ENCODE measurements at places on chromosomes 7 and 10. TPM values are rescaled to one million over a fixed set of nuclear protein-coding genes. Genes with fewer than 3 reads are reported as not detected.
A peak's percentile ranks its signal among the peaks of the same experiment; 100 is the strongest.

- DNase-seq = no peak
Measured at GRCh38 chr7:41416208-41416595, 286.7 kb downstream of the INHBA start.

- DNase-seq = no peak
Measured at GRCh38 chr7:27143950-27144780, 684 bp upstream of the HOXA5 start.

- DNase-seq = no peak
Measured at GRCh38 chr7:76359978-76360638, 1.3 kb upstream of the YWHAG start.

DNA sequence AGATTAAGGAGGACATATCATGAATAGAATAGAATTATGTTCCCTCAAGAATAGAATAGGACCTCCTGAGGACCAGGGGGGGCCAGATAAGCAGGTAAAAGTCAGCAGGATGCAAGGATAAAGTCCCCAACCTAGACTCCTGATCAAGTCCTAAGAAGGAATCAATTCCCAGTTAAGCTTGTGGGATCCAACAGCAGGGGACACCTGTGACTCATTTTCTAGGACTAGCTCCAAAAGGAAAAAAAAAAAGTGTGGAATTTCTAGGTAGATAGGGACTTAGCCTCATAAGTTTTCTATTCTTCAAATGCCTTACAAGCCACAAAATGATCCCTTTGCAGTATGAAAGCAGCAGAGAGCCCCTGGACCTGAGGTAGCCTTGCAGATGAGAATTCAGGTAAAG is 336.2 kb downstream of the WDR11 start:
- DNase-seq = no peak

- peak; percentile 30 for DNase-seq
Measured at GRCh38 chr7:151168003-151168786, 701 bp upstream of the GBX1 start.

DNA sequence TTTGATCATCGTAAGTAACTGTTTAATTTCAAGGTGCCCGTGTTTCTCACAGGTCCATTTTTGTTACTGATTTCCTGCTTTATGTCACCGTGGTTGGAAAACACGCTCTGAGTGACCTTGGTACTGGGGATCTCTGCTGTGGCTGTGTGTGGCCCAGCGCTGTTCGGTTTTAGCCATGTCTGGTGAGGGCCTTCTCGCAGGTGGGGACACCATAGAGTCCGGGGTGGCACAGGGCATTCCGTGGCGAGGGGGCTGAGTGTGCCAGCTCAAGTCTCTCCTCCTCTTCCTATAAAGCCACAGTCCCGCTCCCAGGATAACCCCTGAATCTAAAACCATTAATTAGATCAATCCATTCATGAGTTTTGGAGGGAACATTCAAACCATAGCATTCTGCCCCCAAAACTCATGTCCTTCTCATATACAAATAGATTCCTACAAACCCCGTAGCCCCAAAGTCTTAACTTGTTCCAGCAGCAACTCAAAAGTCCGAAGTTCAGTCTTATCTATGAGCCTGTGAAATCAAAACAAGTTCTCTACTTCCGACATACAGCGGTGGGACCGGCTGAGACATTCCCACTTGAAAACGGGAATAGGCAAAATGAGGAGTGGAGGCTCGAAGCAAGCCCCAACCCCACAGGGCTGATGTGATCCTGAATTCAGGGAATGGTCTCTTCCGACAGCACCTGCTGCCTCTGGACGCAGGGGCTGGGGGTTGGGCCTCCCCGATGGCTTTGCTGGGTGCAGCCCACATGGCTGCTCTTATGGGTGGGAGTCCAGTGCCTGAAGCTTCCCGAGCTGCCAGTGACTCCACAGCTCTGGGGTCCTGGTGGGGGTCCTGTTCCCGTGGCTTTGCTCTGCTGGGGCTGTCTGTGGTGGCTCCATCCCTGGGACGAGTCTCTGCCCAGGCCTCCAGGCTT is 55.0 kb upstream of the NKX6-2 start:
- DNase-seq = no peak

GRCh38 chr7:29508608-29509007 is 55.0 kb upstream of the PRR15 start:
- DNase-seq = no peak

DNA sequence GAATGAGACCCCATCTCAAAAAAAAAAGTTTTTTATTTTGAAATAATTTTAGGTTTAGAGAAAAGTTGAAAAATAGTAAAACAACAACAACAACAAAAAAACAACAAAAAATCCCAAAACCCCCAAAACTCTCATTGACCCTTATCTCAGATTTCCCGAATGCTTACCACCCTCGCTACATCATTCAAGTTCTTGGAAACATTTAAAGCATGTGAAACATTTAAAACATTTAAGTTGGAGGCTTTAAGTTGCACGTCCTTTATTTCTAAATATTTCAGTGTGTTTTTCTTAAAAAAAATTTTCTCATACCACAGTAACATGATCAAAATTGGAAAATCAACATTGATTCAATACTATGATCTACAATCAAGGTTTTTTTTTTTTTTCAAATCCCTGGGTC is 382 bp upstream of the ARMS2 start:
- DNase-seq = no peak

DNA sequence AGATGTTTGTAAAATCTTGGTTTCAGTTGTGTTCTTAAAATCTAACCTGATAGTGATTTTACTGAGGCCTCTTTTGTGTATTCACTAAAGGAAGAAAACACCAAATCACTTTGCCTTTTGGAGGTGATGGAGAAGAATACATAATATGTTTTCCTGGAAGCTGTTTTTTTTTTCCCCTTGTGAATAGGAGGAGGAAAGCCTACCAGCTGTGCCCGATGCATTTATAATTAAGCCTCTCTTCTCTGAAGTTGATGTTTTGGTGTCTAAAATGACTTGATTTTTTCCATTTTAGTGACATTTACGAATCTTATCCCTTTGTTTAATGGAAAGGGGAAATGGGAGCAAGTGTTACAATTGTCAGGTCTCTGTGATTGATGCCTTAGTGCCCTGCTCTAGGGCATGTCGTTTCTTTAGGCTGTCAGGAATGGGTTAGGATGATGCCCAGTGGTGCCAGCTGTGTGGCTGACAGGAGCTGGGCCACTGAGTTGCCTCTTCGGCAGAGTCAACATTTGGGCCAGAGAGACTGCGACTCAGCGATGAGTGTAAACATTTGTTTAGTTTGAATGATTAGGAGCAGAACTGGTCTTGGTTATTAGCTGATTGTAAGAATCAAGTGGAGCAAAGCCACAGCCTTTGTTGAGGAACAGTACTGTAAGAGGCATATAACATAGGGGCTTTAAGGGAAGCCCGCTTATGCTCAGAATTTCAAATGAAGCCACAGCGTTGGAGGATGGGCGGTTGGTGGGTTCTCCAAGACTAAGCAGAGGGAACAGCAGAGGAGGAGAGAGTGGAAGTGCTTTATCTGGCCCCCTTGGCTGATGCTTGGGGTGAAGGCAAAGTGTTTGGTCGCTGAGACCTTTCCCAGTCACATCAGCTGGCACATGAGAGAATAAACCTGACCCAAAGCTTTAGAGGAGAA is 81.6 kb downstream of the CDK14 start:
- DNase-seq = no peak

DNA sequence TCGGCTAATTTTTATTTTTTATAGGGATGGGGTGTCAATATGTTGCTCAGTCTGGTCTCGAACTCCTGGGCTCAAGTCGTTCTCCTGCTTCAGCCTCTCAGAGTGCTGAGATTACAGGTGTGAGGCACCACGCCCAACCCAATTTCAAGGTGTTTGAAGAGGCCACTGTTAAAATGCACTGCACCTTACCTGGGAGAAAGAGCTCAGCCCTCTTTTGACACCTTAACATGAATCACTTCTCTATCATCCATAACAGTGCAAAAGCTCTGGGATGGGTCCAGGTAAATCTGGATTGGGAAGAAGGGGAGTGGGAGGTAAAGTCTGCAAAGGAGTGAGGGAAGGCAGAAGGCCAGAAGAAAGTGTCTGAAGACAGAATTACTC is 557 bp upstream of the ZNF282 start:
- no peak for DNase-seq

GRCh38 chr10:29663718-29664117 is 28.9 kb upstream of the SVIL start:
- DNase-seq = no peak

DNA sequence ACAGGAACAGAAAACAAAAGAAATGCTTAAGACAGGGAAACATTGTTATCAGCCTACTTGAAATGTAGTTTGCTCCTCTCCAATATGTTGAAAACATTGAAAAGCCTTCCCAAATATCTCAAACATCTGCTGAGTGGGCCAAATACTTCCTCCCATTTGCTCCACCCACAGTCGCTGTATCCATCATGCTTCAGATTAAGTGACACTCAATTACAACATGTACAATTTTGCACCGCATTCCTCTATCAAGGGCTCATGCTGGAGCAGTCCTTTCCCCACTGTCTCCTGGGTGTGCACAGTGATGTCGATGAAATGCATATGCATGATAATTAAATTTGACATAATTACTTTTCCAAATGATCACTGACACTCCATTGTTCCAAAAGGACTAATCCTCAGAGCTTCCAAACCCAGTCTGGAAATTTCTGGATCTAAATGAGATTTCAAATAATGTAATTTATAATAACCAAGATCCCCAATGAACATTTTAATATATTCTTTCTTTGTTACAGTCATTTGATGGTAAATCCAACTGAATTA is 604.6 kb downstream of the GRID1 start:
- DNase-seq = no peak

DNA sequence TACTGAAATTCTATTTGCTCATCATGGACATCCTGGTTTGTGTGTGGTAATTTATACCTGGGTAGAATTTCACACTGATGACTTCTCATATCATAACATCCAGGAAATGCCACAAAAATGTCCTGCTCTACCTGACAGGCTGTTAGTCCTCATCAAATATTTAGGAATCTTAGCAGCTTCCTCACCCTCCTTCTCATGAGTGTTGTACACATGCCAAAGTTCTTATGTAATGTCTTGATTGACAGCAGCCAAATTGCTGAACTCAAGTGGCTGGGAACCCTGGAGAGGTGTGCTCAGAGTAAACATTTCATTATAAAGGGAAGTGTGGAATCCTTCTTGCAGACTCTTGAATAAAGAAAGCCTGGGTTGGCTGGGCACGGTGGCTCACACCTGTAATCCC is 8.9 kb downstream of the EEPD1 start:
- no peak for DNase-seq

DNA sequence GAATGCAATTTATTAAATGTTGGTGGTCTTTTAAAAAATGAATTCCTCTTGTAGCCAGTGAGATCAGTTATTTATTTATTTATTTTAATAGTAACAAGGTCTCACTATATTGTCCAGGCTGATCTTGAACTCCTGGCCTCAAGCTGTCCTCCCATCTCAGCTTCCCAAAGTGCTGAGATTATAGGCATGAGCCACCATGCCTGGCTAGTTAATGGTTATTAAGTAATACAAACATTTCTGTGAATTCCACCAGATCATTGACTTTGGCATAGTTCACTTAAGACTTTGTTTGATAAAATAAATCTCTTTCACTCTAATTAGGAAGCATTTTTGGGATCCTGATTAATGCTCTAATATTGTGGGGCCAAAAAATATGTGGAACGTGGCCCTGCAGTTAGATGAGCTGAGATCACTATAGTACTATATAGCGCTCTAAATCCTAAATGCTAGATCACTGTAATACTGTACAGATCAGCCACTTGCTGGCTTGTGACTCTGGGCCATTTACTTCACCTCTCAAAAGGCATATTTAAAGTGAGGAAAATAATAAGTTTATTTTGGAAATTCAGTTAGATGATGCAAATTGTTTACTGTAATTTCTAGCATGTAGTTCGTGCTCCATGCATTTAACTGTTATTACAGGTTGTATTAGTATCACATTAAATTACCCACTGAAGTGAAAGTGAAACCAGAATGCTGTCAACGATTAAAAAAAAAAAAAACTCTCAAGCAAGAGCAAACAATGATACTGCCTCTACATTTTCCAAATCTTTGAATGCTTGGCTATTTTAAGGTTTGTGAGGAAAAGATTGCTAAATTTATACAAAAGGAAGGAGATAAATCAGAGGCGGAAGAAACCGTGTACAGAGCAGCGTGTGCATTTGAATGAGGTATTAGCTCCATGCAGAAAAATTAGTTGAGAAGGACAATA is 15.9 kb upstream of the FAS start:
- peak; percentile 47 for DNase-seq

Gene VENTX
- 0.22 TPM for polyA plus RNA-seq

Gene UMAD1
- 8.0 TPM for polyA plus RNA-seq

Gene EGR2
- polyA plus RNA-seq = 2.6 TPM

Gene POLR2J2
- 6.7 TPM for polyA plus RNA-seq

Measured in hindlimb muscle (tissue), 1 donor.